Cortex of kidney (tissue), 1 donor: ENCODE measurements at places on chromosomes 11 and 22.

DNA sequence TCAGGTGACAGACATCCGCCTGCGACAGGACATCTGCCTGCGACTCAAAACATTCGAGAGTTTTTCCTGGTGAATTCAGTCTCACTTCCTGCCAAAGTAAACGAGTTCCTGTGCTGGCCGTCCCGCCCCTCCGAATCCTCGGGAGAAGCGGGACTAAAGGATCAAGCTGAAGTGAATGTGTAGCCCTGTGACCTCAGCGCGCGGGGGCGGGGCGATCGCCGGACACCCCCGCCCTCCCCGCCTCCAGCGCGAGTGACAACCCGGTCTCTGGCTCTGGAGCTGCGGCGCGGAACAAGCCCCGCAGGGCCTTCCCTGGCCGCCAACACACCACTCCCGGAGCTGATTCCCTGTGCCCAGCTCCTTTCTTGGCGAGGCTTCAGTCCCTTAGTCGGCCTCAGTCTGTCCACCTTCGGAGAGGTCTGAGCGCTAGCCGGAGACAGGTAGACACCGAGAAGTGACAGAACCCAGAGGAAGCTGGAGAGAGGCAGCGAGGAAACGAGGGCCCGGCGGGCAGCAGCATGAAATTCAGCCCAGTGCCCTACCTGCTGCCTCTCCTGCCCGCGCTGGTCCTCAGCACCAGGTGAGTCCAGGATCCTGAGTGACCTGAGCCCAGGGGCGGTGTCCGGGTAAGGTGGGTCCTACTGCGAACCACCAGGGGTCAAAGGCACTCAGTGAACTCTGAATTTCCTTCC, 766.4 kb upstream of the LUZP2 start:
- DNase-seq, result no peak

DNA sequence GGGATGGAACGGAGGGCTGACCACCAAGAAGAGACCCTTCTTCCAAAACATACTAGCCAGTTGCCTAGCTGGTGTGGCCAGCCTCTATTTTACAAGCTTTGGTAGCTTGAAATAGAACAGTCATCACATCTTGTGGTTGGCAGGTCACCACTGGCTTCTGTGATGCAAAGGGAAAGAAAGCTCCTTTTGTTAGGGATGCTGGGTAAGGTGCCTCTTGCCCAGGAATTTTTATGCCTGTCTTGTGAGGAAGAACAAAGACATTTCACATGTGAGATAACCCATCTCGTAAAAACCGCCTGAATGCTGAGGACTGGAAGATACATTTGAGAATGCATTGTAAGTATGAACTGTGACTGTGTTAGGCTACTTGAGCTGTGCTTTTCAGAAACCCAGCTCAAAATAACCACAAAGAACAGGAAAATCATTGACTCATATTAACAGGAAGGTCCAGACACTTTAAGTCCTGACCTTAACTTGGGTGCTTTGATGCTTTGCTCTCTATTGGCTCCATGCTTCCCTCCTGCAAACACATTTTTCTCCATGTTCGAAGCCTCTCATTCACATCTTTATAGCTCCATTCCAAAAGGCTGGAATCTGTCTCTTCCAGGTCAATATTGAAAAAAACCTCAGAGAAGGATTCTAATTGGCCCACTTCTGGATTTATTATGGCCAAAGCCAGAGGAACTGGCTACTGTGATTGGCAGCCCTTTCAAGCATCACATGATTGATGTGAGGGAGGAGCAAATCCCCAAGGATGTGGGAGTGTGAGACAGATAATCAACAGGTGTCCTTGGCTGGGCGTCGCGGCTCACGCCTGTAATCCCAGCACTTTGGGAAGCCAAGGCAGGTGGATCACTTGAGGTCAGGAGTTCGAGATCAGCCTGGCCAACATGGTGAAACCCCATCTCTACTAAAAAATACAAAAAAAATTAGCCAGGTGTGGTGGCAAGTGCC, 53.9 kb downstream of the MICAL2 start:
- DNase-seq, result no peak

- no peak for DNase-seq
These were observed 809.1 kb downstream of the DLG2 start for GRCh38 chr11:84817998-84818397.

GRCh38 chr11:13053255-13053917, 44.3 kb downstream of the RASSF10 start:
- DNase-seq, result no peak

GRCh38 chr22:44368611-44369292, 56.0 kb upstream of the SHISAL1 start:
- no peak for DNase-seq

GRCh38 chr22:42202669-42203068, 67.8 kb downstream of the TCF20 start:
- no peak for DNase-seq

DNA sequence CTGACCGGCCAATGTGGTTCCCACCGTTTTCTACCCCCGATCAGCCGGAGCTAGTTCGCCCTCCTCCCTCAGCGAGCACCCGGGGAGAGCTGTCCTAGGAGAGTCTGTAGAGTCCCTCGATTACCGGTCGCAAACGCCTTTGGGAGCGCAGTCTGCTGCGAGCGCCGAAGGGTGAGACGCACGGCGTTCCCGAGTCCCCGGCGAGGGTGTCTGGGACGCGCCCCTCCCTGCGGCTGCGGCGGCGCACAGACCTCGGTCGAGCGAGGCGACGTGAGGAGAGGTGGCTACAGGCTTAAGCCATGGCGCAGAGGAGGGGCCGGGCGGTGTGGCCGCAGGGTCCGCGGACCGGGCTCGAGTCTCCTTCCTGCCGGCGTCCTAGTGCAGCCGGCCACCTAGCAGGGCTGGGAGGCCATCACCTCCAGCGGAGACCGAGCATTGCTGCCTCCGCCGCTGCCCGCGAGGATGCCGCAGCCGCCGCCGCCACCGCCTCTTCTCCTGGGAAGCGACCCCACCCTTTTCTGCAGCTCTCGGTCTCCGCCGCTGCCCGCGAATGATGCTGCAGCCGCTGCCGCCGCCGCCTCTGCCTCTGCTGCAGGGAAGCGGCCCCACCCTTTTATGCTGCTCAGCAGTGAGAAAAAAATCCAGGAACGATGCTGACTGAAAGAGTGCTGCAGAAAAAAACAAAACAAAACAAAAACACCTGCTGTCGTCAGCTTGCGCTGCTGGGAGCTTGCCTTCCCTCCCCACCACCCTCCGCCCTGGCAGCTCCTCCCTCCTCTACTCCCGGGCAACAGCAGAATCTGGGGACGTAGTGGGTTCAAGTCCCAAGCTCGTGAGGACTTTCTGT, at the start of gene MAP6:
MAP6 (minus strand) TSS at position 588 of the 847 bp plus-strand sequence. CDS start 669 bp downstream, outside the sequence.
- DNase-seq, result no peak

DNA sequence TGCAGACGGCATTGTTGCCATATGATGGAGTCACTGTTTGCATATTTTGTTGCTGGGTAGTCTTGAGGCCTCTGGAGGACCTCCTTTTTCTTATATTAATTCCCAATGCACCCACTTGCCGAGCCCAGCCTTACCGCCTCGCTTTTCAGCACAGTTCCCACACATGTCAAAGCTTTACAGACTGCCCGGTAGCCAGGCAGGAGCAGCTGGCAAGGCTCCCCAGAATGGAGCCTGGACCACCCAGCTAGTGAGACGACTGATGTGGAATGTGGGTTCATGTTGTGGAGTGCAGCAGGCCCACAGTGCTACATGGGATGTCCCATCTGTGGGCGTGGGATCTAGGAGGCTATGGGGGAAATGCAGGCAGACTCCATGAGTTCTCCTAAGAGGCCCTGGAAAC, 99.4 kb upstream of the MTMR2 start:
- DNase-seq, result no peak

- no peak for DNase-seq
These were observed 8.5 kb downstream of the ELFN2 start for GRCh38 chr22:37418627-37419369.

DNA sequence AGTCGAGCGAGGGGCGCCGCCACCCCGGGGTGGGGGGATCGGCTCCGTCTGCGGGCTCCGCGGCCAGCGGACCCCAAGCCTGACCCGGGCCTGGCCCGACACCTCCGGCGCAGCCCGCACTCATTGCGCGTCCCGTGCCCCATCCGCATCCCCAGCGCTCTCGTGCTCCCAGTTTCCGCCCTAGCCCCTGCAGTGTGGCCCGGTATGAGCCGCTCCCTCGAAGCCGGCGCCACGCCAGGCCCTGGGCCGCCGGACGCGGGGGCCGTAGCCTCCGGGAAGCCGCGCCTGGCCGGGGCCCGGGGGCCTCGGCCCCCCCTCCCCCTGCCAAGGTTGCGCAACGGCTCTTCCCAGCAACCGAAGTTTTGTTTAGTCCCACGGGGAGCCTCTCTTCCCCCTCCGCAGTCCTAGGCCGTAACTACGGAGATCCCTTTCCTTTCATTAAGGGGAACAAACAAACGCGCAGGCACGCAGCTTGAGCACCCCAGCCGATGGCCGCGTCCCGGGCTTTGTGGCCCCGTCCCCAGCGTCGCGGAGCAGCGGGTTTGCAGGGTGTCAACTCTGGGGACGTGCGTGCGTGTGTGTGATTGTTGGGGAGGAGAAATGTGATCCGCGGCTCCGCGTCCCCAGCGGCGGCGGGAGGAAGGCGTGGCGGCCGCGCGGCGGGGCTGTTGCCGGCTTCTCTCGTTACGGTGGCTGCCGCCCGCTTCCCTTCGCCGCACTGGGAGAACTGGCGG, 883 bp downstream of the HIPK3 start:
- no peak for DNase-seq

- no peak for DNase-seq
These were observed 42.5 kb downstream of the CTSC start for GRCh38 chr11:88295028-88295427.

- DNase-seq, result no peak
These were observed 189.7 kb upstream of the MTNR1B start for GRCh38 chr11:92779746-92780145.

- DNase-seq, result no peak
These were observed 24.6 kb downstream of the TRAF6 start for GRCh38 chr11:36485298-36486002.

GRCh38 chr11:1916132-1916985, 3.1 kb upstream of the TNNT3 start:
- no peak for DNase-seq

DNA sequence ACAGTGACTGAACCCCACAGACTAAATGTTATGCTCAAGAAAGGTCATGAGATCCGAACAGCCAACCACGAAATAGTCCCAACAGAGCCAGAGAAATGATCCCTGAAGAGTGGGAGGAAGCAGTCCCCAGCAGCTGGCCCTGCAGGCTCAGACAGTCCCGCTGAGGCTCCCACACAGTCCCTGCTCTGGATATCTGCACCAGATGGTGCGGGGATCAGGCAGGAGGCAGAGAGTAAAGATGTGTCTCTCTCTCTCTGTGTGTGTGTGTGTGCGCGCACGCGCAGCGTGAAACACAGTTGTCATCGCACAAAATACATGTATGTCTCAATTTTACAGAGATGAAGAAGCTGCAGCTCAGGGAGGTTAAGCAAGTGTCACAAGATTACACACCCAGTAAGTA, 27.9 kb downstream of the GUCY1A2 start:
- DNase-seq, result no peak

DNA sequence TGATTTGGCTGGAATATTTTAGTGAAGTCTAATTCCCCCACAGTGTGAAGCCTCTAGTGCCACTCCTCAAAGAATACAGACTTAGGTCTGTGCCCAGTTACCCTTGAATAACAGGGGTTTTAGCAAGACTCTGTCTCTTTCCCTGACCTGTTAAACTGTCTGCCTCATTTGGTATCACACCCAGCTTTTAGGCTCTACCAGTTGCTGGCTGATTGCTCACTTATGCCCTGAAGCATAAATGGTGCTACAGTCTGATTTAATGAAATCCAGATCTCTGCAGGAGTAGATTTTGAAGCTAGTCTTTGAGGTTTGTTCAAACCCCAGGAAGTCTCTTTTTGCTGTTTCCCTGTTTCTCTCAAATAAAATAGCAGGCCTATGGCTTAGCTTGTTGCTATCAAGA, 45.2 kb upstream of the LIPT2 start:
- DNase-seq, result no peak

- DNase-seq, result no peak
These were observed 691.0 kb upstream of the API5 start for GRCh38 chr11:42620796-42621195.

DNA sequence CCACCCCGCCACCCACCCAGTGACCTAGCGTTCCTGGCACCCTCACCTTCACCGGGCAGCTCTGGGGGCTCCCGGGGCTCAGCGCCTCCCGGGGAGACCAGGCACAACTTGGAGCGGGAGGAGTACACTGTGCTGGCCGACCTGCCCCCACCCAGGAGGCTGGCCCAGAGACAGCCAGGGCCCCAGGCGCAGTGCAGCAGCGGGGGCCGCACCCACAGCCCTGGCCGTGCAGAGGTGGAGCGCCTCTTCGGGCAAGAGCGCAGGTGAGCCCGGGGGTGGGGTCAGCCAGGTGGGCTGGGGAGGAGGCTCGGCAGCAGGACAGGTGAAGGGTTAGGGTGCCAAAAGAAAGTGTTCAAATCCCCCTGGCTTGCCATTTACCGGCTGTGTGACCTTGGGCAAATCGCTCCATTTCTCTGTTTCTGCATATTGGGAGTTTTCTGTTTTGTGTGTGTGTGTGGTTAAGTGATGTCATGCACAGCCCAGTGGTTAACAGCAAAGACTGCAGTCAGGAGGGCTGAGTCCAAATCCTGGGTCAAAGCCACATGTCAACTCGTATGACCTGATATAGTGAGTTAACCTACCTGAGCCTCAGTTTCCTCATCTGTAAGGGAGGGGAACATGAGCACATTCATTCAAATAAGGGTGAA, 29.5 kb downstream of the TRIOBP start:
- no peak for DNase-seq

- DNase-seq, result no peak
These were observed 123.8 kb downstream of the LARGE1 start for GRCh38 chr22:33796494-33796893.

- no peak for DNase-seq
These were observed 23.3 kb downstream of the P4HA3 start for GRCh38 chr11:74288161-74288560.

- DNase-seq, result no peak
These were observed 51.6 kb downstream of the LGR4 start for GRCh38 chr11:27420722-27421572.

DNA sequence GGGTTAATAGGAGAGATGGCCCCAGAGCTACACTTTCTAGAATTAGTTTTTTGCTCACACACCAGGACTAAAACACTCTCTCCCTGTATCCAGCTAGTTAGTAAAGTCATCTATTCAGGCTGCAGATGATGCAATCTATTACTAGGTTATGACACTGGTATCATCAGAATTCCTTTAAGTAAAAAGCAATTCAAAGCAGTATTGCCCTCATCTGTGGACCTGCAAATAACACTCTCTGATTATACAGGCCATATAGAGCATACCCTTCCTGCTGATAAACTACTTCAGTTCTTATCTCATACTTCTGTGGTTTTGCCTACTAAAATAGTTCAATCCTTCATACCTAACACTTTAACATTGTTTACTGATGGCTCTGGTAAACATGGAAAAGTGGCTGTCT, 13.5 kb upstream of the MTMR2 start:
- DNase-seq, result no peak

- no peak for DNase-seq
These were observed 195.9 kb downstream of the SNX19 start for GRCh38 chr11:130720232-130721022.

DNA sequence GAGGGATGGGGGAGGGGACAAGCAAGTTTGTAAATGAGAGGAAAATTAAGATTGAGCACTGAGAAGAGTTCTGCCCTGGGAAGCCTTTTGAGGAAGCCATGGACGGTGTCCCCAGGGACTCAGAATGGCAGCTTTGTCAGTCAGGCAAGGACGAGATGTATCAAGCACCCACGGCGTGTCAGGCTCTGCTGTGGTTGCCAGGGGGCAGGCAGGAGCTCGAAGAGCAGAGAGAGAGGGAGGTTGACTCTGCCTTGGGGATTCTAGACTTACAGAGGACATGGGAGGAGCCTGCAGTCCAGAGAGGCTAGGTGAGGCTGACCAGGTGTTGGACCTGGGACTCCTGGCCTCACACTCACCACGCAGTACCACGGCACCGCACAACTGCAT, 29.1 kb upstream of the SYT7 start:
- DNase-seq, result no peak

GRCh38 chr11:26974069-26974783, 19.7 kb upstream of the FIBIN start:
- no peak for DNase-seq
